Activated CD8-positive, alpha-beta memory T cell treated with anti-CD3 and anti-CD28 coated beads for 24 hours (primary cell): ENCODE measurements at places on chromosomes 4 and X.

- no peak for DNase-seq
Measured at GRCh38 chr4:78040431-78040830, 16.7 kb upstream of the FRAS1 start.

DNA sequence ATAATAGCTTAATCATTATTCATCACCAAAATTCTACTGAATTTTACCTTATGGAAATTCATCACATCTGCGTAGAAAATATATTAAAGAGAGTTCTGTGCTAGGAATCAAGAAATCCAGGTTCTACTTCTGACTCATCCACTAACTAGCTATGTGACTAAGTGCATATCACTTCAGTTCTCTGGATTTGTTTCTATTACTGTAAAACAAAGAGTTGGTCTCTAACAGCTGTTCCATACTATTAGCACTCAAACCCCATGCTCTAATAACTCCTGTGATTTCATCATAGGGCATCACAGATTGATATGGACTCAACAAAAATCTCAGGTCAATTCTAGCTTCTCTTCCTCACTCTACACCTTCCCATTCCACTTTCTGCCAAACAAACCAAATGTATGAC, 572.0 kb downstream of the INPP4B start:
- DNase-seq = no peak

- DNase-seq = no peak
Measured at GRCh38 chrX:52140020-52140419, 44.7 kb upstream of the MAGED4 start.

DNA sequence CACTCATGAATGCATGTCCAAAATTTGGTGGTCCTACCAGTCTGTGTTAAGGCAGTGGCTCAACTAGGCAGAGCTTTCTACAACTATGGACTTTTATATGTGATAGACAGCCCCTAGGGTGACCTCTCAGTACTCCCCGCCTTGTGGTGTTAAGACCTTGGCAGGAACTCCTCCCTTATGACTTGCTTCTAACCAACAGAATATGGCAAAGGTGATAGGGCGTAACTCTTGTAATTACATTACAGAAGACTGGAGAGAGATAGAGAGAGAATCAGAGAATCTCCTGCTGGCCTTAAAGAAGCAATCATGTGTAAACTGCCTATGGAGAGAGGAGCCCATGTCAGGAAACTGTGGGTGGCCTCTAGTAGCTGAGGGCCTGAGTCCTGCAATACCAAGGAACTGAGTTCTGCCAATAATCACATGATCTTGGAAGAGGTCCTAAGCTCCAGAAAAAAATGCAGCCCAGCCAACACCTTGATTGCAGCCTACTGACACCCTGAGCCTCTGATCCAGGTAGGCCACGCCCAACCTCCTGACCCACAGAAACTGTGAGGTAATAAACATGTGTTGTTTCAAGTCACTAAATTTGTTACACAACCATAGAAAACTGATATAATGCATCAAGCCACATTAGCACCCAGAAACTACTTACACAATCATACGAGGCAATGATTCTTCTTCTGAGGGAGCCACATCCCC, 68.9 kb downstream of the INPP4B start:
- no peak for DNase-seq

- no peak for DNase-seq
Measured at GRCh38 chr4:183645326-183645725, 13.7 kb downstream of the RWDD4 start.

GRCh38 chrX:87397103-87397886, 120.3 kb upstream of the KLHL4 start:
- DNase-seq = no peak

DNA sequence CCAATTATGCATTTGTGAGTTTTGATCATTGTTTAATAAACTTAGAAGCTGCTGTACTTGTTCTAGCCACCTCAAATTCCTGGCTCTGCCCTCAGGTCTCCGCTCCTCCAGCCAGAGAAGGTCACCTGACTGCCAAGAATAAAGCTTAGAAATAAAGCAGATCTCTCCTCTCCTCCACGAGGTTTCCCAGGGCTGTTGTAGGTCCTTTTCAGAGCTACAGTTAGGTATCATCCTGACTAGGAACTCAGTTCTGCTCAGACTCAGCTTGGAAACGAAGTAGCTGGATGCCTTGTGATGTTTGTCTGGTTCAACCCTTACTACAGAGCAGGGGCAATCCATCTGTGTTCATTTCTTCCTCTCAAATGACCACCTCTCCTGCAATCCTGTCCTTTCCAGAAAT, 79.1 kb upstream of the RAPGEF2 start:
- DNase-seq = no peak

GRCh38 chrX:150704030-150704613, 10.9 kb downstream of the MTMR1 start:
- DNase-seq = no peak

- no peak for DNase-seq
Measured at GRCh38 chr4:4519297-4519894, 22.5 kb downstream of the STX18 start.

DNA sequence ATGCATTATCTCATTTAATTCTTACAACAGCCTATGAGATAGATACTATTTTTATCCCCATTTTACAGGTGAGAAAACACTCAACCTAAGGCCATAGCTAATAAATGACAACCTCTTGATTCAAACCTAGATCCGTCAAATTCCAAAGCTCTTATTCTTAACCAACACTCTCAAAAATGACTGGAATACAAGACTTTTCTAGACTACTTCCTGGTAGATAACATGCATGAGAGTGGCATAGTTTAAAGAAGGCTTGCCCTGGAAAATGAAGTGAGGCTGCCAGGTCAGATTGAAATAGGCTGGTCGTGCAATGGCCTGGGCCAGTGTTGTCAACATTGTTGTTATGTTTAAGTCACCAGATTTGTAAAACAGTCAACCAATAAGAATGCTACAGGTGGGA, 86.6 kb downstream of the DNAAF6 start:
- DNase-seq = no peak

GRCh38 chr4:30839583-30840520, 119.7 kb downstream of the PCDH7 start:
- no peak for DNase-seq

- no peak for DNase-seq
Measured at GRCh38 chrX:96918864-96919263, 35.2 kb downstream of the RPA4 start.

- no peak for DNase-seq
Measured at GRCh38 chrX:65406532-65406931, 128.1 kb downstream of the LAS1L start.

- DNase-seq = no peak
Measured at GRCh38 chrX:31588355-31588754, 516.5 kb upstream of the FTHL17 start.

DNA sequence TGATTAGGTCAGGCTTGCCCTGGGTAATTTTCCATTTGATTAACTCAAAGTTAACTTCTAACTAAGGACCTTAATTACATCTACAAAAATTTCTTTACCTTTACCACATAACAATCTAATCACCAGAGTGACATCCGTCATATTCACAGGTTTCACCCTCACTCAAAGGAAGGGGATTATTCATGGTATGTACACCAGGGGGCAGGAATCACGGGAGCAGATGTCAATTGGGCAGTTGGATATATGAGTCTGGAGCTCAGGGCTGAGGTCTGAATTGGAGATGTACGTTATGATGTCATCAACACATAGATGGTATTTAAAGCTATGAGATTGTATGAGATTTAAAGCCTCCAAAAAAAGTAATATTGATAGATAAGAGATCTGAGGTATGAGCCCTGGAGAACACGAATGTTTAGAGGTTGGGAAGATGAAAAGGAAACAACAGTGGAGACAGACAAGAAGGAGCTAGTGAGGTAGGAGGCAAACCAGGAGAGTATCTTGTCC, 52.9 kb downstream of the PGRMC1 start:
- no peak for DNase-seq

DNA sequence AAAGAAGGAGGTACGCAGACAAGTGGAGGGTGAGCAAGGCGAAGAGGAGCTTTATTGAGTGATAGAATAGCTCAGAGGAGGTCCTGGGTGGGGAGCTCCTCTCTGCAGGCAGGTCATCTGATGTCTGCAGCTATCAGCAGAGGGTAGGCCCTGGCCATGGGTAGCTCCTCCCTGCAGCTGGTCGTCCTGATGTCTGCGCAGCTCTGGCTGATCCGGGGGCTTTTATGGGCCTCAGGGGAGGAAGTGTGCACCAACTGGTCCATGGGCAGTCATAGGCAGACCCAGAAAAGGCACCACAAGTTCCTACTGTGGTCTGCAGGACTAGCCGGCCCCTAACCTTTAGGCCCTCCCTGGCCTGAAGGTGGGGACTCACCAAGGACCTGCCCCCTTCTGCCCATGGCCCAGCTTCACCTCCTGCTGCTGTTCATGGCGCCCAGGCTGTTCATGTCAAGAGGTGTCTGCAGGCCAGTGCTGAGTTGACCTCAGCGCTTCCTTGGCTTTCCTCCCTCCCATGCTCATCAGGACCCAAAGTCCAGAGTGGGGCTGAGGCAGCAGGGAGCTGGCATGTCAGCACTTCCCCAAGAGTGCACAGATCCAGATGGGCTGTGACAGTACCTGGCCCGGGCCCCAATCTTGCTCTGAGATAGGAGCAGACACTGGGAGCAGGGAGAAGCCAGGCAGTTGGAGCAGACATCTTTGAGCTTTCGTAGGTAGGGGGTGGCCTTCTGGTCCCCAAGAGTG, 46.1 kb downstream of the ARAP2 start:
- no peak for DNase-seq

GRCh38 chr4:158722291-158722916, 792 bp downstream of the PPID start:
- peak; percentile 66 for DNase-seq

GRCh38 chrX:24732766-24733500, 39.2 kb downstream of the POLA1 start:
- DNase-seq = no peak

- DNase-seq = no peak
Measured at GRCh38 chr4:90951037-90951436, 823.8 kb downstream of the CCSER1 start.
